PC-3 (cell line): ENCODE measurements at places on chromosomes 3 and 15.

DNA sequence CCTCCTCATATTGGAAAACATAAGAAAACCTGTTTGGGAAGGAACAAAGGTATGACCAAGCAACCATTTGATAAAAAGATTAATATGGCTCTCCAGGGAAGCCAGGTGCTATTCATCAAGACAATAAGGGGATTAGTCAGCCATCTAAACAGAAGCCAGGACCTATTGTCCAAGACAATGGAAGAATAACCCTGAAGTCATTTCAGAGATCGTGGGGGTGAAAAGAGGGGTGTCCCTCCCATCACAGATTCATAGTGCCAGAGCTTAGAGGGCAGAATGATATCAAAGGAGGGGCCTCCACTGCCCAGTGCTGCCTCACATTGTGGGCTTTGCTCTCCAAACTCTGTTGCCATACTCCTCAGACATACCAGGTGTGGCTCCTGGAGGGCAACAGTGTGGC is 73.5 kb downstream of the DAPK2 start:
- no peaks in the 10 kb centered on the region for H3K27me3 ChIP-seq
- no peaks in the 10 kb centered on the region for H3K36me3 ChIP-seq

GRCh38 chr3:194861375-194861774 is 175.7 kb downstream of the FAM43A start:
- DNase-seq: no peak
- H3K36me3 ChIP-seq: no peaks in the 10 kb centered on the region
- H3K27ac ChIP-seq: no peak overlapping the region
- H3K27me3 ChIP-seq: no peaks in the 10 kb centered on the region

GRCh38 chr3:174619239-174619638 is 239.9 kb upstream of the NAALADL2 start:
- H3K27ac ChIP-seq: no peak overlapping the region
- H3K27me3 ChIP-seq: no peaks in the 10 kb centered on the region
- no peak for DNase-seq
- no peak overlapping the region for H3K4me3 ChIP-seq

DNA sequence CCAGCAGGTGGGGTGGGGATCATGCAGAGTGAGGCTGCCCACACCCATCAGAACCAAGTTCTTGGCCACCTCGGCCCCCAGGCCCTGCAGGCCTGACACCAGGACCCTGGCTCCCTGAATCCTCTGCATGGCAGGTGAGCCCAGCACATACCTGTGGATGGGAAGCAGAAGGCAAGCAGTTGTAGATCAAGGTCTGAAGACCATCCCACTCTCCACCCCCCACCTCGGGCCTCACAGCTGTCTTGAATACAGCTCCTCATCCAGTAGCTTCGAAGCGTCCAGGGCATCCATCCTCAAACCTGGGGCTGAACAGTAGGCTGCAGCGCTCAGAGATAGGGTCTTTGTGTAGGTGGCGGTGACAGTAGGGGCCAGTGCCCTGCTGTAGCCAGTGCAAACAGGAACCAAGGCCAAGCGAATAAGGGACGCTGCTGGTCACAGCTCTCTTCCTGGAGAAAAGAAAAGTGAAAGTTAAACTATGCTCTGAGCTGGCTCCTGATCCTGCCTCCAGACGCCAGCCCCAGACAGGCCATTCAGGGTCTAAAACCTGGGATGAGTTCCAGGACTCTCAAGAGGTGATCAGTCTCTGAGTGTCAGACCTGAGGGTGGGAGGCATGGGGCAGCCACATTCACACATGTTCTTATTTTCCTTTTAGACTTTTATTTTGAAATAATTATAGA is at the start of gene UBA7:
Gene UBA7, minus strand, starts transcription at position 457 of the 678 bp plus-strand sequence. Its CDS starts 166 bp downstream, at position 291.
- peak; percentile 14 for DNase-seq
- H3K27me3 ChIP-seq: no peaks in the 10 kb centered on the region
- no peaks in the 10 kb centered on the region for H3K36me3 ChIP-seq
- no peak within 1 kb of the TSS for H3K4me3 ChIP-seq
- H3K27ac ChIP-seq: no peak within 1 kb of the TSS
- no peaks in the 10 kb centered on the region for H3K4me1 ChIP-seq

GRCh38 chr3:133490468-133491351 is 82.8 kb upstream of the CDV3 start:
- H3K4me1 ChIP-seq: peaks cover 15% of the 10 kb centered on the region
- no peaks in the 10 kb centered on the region for H3K36me3 ChIP-seq
- no peaks in the 10 kb centered on the region for H3K27me3 ChIP-seq
- H3K4me3 ChIP-seq: no peak overlapping the region
- peak; percentile 2 for DNase-seq
- no peak overlapping the region for H3K27ac ChIP-seq

- H3K4me1 ChIP-seq: peaks cover 6% of the 10 kb centered on the region
- H3K27ac ChIP-seq: no peak overlapping the region
- H3K36me3 ChIP-seq: no peaks in the 10 kb centered on the region
- peak overlapping the region; percentile 73 for H3K4me3 ChIP-seq
- DNase-seq: no peak
These were observed 65.6 kb upstream of the POLG start for GRCh38 chr15:89400116-89400781.

DNA sequence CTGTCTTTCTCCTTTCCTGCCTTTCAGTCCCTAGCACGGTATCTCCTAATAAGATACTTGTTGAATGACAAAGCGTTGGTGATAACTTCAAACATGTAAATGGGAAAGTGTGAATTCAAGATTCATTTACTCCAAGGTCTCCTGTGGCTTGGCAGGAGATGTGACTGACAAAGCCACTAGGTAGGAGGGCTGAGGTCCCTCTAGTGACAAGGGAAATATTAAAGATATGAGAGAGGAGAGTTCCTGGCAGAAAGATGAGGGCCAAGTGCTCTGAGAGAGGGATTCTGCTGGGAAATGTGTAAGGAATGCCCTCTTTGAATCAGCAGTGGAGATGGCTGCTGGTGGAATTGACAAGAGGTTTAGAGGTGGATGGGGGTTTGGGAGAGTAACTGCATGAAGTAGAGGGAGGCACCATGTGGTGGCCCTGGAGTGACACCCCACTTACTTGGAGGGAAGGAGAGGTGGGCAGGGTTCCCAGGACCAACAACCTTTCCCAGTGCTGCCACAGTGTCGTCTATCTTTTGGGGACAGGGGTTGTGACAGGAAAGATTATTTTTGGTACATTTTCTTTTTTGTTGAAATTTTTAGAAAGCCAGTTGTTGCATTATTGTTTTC is 43.0 kb upstream of the SCAANT1 start:
- no peaks in the 10 kb centered on the region for H3K27me3 ChIP-seq
- no peaks in the 10 kb centered on the region for H3K36me3 ChIP-seq
- no peak overlapping the region for H3K4me3 ChIP-seq
- H3K27ac ChIP-seq: no peak overlapping the region

- H3K4me3 ChIP-seq: no peak overlapping the region
- no peak overlapping the region for H3K27ac ChIP-seq
- DNase-seq: no peak
These were observed 644.2 kb downstream of the MCTP2 start for GRCh38 chr15:94875550-94875949.
